ENCODE measurements at places on chromosomes 5 and 9.

DNA sequence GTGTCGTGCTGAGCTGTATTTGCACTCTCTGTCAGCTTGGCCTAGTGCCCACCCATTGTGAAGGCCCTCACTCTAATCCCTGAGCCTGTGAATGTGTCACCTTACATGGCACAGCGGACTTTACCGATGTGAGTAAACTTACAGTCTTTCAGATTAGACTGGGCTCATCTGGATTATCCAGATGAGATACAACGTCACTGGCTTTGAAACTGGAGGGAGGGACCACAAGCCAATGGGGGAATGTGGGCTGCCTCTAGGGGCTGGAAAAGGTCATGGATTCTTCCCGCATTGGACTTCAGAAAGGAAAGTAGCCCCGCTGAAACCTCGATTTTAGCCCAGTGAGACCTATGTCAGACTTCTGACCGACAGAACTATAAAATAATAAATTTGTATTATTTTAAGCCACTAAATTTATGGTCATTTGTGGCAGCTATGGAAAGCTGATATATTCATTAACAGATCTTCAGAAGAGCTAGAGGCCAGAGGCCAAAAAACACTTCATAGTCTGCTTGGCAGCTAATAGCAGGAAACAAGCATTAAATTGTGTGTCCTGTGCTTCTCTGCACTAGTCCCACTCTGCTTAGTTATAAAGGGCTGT, 139.0 kb upstream of the GAS1 start:
- DNase-seq = no peak

DNA sequence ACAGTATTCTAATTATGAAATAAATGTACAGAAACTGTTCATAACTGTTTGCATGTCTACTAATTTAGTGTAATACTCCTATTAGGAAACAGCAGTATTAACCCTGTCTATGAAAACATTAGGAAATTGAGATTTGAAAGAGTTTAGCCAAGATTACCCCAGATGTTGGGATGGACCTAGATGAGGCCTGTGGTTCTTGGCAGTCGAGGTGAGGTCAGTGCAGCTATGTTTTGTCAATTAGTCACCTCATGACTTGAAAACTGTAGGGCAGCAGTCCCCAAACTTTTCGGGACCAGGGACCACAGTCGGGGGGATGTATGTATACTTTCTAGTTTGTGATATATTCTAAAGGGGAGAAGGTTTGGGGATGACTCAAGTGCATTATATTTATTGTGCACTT, 4.7 kb downstream of the LNPEP start:
- DNase-seq = no peak

DNA sequence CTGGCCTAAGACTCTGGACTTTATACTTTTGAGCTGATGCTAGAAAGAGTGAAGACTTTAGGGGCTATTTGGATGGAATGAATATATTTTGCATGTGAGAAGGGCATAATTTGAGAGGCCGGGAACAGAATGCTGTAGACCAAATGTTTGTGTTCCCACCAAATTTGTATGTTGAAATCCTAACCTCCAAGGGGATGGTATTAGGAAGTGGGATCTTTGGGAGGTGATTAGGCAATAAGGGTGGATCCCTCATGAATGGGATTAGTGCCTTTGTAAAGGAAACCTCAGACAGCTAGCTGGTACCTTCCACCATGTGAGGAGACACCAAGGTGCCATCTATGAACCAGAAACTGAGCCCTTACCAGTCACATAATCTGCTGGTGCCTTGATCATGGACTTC, 165.1 kb upstream of the S1PR3 start:
- no peak for DNase-seq

DNA sequence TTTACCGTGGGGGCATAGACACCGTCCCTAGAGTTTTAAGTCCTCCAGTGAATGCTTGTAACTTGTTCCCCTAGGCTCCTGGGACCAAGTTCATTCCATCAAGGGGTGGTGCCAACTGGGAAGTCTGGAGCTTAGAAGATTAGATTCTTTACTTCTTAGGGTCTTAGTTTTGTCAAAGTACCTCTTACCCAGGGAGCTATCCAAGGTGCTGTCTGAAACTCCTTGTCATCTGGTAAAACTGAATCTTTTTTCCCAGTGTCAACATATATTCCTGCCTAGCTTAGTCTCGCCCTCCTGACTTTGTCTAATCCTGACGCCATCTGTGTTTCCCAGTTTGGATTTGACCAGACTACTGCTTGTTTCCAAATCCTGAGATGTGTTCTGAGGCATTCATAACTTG, 41.6 kb downstream of the MAMDC2 start:
- DNase-seq = peak; percentile 15

DNA sequence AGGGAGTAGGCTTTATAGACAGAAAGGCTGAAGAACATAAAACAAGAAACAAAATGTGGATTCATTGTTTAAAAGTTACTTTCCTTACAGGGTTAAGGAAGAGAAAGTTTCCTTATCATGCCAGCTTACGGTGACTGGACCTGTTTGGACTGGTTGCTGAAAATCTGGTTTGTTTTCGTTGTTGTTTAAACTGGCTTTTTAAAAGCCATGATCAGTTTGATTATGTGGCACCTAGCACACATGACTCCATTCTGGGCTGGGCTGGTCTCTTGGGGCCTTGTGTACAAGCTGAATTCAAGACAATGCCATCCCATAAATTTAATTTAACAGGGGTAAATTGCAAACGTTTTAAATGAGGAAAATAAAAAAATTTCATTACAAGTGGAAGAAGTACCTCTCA, 18.4 kb upstream of the ZNF474 start:
- DNase-seq = no peak

- no peak for DNase-seq
These were observed 52.6 kb downstream of the IPPK start for GRCh38 chr9:92617195-92617813.

GRCh38 chr9:113600871-113601614, 137.5 kb downstream of the RGS3 start:
- DNase-seq = no peak

DNA sequence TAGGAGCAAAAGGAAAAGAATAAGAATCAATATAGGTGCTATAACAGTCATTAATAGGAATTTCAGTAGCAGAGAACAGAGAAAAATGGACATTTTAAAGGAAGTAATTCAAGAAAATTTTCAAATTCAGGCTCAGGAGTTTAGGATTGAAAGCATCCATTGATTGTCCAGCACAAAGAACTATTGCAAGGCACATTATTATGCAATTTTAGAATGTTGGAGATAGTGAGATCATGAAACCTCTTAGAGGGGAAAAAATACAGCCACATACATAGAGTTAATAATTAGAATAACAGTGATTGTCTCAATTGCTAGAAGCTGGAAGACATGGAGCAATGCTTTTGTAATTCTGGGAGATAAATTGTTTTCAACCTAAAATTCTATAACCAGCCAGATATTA, 31.5 kb downstream of the CNTLN start:
- no peak for DNase-seq

- DNase-seq = no peak
These were observed 539.9 kb downstream of the BRINP1 start for GRCh38 chr9:118829334-118829733.

DNA sequence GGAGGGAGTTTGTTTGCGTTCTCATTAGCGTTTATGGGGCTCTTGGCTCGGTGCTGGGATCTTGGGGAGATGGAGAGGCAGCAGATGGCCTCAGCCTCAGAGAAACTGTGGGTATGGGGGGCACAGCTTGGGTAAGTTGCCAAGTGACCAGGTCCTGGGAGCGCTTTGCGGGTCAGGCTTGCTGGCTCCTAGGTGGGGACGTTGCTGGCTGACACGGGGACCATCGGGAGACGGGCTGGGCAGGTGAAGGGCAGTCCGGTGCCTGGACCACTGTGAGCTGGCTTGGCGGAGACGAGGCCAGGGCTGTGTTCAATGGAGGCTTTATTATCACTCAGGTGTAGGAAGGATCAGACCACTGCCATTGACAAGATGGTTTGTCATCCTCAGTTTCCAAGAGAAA, 30.0 kb downstream of the FGD3 start:
- DNase-seq = no peak

DNA sequence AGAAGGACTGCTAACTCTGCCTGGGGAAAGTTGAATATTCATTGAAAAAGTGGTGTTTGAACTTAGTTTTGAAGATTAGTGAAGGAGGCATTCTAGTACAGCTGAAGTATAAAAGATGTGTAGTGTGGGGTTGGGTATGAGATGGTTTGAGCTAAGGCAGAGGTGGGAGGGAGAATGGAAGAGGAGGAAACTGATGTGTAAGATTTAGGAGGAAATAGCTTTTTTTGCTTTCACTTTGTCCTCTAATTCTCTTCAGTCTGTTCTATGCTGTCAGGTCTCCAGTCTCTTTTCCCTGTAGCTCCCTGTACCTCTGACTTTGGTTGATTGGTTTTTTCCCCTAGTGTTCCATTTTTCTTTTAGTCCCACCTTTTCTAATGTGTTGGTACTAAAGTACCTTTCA, 9.0 kb downstream of the CREBRF start:
- DNase-seq = peak; percentile 12
